ENCODE measurements at places on chromosomes 16 and 17. TPM values are rescaled to one million over a fixed set of nuclear protein-coding genes. Genes with fewer than 3 reads are reported as not detected.

PPL gene
- 50.5 TPM for total RNA-seq

NGFR gene
- under 0.01 TPM for total RNA-seq

CCL7 gene
- total RNA-seq = 0.33 TPM

TMC7 gene
- 0.51 TPM for total RNA-seq

CCL15 gene
- total RNA-seq = not detected

GOSR1 gene
- 28.6 TPM for total RNA-seq

MPP2 gene
- 1.3 TPM for total RNA-seq

ACSM5 gene
- total RNA-seq = not detected

OR2C1 gene
- 0.17 TPM for total RNA-seq

AOC3 gene
- 0.26 TPM for total RNA-seq

TNFRSF17 gene
- total RNA-seq = not detected

PRR15L gene
- not detected for total RNA-seq

CCL4 gene
- not detected for total RNA-seq
